Stimulated activated CD4-positive, alpha-beta T cell treated with anti-CD3 and anti-CD28 coated beads, TNF-alpha, amount 100 ng/mL, for 48 hours (primary cell): ENCODE measurements at places on chromosomes 16 and 17.

DNA sequence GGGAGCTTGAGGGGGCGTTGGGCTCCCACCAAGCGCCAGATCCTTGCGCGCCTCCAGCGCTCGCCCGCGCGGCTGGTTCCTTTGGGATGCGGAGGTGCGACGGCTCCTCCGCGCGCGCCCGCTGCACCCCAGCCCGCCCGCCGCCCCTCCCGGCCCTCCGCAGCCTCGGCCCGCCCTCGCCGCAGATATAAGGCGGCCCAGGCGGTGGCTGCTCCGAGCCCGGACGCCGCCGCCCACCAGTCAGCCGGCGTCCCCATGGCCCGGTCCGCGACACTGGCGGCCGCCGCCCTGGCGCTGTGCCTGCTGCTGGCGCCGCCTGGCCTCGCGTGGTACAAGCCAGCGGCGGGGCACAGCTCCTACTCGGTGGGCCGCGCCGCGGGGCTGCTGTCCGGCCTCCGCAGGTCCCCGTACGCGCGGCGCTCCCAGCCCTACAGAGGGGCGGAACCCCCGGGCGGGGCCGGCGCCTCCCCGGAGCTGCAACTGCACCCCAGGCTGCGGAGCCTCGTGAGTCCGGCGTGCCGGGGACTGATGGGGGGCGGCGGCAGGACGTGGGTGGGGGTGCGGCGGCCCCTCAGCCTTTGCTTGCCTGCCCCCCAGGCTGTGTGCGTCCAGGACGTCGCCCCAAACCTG lies at the start of gene NPB:
Gene NPB (plus strand): TSS at position 216 of the 630 bp plus-strand sequence. CDS start 40 bp downstream, at position 256.
- no peak for DNase-seq

- no peak for DNase-seq
Measured at GRCh38 chr17:30278032-30278431, 13.7 kb downstream of the BLMH start.

- no peak for DNase-seq
Measured at GRCh38 chr17:32157225-32157624, 14.9 kb downstream of the RHOT1 start.

- no peak for DNase-seq
Measured at GRCh38 chr16:89164436-89164835, 7.1 kb upstream of the CDH15 start.

- no peak for DNase-seq
Measured at GRCh38 chr16:12162151-12162985, 185.8 kb downstream of the SNX29 start.

DNA sequence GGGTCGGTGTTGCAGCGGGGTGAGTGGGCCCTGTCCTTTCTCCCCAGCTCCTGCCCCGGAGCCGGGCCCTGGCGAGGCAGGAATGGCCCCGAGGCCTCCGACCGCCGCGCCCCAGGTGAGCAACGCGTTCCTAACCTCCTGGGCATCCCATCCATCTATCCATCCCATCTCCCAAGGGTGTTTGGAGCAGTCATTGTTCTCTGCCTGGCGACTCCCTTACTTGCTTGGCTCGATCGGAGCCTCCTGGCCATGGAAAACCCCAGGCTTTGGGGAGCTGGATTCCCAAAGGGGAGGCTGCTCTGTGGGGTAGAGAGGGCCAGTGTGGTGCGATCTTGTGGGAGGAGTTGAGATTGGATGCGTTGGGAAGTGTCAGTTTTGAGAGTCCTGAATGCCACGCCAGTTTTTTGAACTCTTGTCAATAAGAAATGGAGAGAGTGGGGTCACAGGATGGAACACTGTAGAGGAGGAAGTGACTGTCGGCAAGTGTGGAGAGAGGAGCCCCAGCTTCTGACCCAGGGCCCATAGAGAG lies 684 bp downstream of the ZFP90 start:
- no peak for DNase-seq

DNA sequence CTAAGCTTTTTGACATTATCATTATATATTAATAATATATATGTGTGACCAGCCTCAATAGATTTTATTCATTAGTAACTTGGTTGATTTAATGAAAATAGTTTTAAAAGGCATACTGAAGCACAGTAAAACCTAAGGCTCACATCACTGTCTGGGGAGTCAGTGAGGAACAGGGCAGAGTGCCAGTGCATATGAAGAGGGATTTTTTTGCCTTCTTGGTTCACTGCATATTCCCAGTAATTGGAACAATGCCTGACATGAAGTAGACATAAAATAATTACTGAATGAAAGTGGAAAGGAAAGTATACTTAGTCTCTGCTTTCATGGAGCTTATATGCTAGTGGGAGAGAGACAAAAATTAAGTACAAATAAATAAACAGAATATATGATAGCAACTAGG lies 81.1 kb downstream of the FTO start:
- no peak for DNase-seq

- DNase-seq: no peak
Measured at GRCh38 chr17:2034806-2035540, 5.0 kb downstream of the DPH1 start.

GRCh38 chr17:1762233-1762900 lies 507 bp downstream of the SERPINF1 start:
- no peak for DNase-seq

DNA sequence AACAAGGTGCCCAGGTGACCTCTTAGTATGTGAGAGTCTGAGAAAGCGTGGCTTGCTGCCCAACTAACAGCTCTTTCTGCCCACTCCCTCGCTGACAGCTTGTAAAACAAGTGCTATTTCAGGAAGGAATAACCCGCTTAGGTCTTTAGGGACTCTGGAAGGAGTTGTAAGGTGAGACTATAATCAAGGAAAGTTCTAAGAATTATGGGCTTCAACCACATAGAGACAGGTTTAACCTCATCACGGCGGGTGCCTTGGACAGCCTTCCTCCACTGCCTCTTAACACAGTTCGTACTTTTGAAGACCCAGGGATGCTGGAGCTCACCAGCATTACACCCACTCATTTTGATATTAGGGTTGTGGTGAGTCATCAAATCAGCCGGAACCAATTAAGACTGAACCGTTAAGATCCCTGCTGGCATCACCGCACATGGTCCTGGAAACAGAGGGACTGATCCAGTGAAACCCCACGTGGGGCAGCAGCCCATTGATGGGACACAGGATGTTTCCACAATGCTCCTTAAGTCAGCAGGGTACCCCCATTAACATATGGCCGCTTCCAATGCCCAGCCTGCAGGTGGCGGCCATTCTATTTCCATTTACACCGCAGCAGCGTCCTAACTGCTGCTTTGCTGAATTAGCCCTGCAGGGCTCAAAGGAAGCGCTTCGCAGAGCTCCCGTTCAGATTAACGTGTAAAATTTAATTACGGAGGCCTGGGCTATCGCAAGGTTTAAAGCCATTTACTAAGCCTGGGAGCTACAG lies 176.6 kb upstream of the SDK2 start:
- DNase-seq: no peak

DNA sequence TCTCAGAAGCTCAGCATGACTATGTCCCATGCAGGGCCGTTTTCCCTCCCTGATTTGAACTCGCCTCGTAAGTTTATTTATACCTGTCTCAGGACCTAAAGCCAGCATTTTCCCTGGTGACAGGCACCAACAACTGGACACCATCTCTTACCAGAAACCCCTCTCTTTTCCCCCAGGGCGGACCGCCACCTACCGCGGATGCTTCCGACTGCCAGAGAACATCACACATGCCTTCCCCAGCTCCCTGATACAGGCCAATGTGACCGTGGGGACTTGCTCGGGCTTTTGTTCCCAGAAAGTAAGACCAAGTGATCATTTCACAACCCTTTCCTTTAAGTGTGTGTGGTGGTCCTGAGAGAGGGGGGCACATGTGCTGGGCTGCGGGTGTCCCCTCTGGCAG lies 24.7 kb downstream of the WSCD1 start:
- no peak for DNase-seq

- DNase-seq: no peak
Measured at GRCh38 chr16:27993587-27993986, 69.9 kb downstream of the GSG1L start.

GRCh38 chr17:37714897-37715296 lies 30.0 kb downstream of the HNF1B start:
- DNase-seq: no peak

- DNase-seq: no peak
Measured at GRCh38 chr17:6325051-6325450, 109.9 kb downstream of the AIPL1 start.

DNA sequence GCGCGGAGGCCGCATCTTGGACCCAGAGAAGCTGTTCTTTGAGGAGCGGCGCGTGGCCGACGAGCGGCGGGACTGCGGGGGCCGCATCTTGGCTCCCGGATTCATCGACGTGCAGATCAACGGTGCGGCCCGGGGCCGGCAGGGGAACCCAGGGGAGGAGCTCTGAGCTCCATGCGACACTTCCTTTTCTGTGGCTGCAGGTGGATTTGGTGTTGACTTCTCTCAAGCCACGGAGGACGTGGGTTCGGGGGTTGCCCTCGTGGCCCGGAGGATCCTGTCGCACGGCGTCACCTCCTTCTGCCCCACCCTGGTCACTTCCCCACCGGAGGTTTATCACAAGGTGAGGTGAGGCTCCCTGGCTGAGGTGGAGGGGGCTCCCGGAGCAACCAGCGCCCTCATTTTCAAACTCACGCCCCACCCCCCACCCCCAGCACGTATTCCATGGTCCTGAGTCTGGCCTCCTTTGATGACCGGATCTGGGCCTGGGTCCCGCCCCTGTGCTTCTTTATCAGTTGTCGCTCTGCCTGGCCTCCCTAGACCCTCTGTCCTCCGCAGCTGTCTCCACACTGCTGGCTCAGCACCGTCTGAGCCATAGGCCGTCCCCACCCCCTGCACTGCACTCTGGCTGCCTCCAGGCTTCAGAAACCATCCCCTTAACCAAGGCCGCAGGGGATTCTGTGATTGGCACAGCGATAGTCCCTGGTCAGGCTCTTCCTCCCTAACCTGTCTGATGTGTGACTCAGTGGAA lies 787 bp downstream of the AMDHD2 start:
- DNase-seq: no peak

DNA sequence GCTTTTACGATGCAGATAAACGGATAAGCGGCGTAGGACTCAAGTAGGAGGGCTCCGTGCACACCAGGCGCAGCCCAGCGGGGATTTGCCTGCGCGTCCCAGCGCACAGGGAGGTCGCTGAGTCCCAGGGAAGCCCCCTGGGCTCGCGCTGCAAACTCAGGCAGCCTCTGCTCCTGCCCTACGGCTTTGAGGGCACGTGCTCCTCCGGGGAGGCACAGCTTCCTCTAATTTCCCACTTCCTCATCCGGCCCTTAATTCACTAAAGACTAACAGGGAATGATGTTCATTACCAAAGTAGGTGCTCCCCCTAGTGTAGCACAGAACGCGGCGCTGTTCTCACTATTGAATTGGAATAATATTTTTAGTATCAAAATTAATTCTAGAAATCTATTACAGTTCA lies 825.4 kb downstream of the KCNJ18 start:
- no peak for DNase-seq

DNA sequence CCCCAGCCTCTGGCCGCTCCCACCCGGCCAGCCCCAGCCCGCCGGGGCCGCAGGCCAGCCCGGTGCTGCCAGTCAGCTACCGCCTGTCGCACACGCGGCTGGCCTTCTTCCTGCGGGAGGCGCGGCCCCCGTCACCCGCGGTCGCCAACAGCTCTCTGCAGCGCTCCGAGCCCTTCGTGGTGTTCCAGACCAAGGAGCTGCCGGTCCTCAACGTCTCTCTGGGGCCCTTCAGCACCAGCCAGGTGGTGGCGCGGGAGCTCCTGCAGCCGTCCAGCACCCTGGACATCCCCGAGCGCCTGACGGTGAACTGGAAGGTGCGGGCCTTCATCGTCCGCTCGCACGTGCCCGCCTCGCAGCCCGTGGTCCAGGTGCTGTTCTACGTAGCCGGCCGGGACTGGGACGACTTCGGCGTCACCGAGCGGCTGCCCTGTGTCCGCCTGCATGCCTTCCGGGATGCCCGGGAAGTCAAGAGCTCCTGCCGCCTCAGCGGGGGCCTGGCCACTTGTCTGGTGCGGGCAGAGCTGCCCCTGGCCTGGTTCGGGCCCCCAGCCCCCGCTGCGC lies 46.8 kb downstream of the TMEM132E start:
- DNase-seq: no peak

- no peak for DNase-seq
Measured at GRCh38 chr17:70820276-70820675, 650.9 kb downstream of the KCNJ2 start.

DNA sequence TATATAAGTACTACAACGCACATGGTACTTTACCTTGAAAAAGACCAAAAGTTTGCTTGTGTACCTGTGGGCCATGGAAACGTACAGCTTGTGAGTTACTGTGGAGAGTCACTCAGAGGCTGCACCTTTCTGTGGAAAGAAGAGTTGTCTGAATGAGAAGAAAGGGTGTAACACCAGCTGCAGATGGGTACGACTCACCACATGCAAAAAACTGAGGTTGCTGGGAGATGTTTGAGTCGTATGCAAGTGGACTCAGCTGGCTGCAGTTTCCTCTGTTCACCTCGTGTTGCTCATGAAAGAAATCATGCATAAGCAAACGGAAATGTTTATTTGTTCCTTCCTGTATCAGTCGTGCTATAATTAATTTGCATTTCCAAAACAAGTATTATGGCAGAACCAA lies 22.4 kb upstream of the DYNLRB2 start:
- DNase-seq: no peak

GRCh38 chr17:80937462-80938381 lies 53.9 kb upstream of the CHMP6 start:
- DNase-seq: no peak

- DNase-seq: peak; percentile 78
Measured at GRCh38 chr16:180681-181564, 664 bp downstream of the HBQ1 start.

- no peak for DNase-seq
Measured at GRCh38 chr17:35295686-35296085, 52.8 kb downstream of the SLFN5 start.

DNA sequence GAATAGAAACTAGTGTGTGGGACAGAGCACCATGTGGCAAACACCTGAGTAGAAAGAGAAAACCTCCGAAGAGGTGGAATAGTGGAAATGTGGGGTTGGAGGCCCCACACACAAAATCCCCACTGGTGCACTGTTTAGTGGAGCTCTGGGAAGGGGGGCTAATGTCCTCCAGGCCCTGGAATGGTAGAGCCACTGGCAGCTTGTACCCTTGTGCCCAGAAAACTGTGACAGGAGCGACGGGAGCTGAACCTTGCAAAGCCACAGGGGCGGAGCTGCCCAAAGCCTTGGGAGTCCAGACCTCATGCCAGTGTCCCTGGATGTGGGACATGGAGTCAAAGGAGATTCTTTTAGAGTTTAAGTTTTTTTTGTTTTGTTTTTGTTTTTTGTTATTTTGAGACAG lies 50.6 kb downstream of the RNF112 start:
- DNase-seq: no peak
